Urinary bladder (tissue), 4 donors: ENCODE measurements at places on chromosomes 3 and 15. TPM values are rescaled to one million over a fixed set of nuclear protein-coding genes. Genes with fewer than 3 reads are reported as not detected.

Gene TKT
- 66.5 TPM for total RNA-seq

GRCh38 chr3:179829401-179829800 lies 176.6 kb downstream of the USP13 start:
- DNase-seq: no peak

Gene RAD51
- 2.2 TPM for total RNA-seq

DNA sequence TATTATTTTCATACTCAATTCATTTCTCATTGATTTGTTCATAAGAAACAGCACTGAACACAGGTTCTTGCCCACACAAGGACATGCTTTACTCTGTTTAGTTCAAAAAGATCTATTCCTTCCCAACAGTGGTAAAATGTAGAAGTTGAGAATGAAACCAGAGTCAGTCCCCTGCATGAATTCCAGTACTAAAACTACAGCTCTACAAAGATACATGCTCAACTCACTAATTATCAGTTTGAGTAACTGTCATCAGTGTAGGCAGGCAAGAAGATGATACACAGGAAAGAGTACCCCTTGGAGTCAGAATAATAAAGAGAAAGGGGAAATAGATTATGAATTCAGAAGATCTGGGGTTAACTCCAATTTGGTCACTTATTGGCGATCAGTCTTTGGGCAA lies 43.2 kb downstream of the NR2E3 start:
- no peak for DNase-seq

DNA sequence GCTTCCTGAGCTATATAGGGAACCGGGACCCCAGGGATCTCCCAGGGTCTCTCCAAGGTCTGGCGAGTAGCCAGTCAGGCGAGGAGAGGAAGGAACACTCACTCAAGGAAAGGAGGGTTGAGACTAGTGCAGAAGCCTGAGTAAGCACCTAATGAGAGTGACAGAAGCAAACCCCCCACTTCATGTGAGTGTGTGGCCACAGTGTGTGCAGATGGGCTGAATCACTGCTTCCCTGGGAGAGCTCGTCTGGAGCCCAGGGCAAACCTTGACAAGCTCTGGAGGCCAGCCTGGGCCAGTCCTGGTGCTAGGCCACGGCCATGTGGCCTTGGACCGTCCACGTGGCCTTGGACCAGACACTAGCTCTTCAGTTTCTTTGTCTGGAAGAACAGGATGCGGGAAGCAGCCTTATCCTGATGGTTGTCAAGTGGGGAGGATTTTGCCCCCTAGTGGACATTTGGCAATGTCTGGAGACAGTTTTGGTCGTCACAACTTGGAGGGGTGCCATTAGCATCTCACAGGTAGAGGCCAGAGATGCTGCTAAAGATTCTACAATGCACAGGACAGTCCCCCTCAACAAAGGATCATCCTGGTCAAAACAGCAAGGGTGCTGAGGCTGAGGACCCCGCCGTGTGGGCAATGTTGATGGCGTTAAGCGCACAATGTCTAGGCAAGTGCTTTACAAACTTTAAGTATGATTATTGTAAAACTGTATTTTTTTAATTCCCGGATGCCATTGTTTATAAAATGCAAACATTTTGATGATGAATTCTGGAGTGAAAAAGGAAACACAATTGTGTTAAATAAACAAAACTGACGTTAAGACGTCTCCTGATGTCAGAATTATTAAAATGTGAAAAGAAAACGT lies 34.8 kb upstream of the CTSH start:
- no peak for DNase-seq

DNA sequence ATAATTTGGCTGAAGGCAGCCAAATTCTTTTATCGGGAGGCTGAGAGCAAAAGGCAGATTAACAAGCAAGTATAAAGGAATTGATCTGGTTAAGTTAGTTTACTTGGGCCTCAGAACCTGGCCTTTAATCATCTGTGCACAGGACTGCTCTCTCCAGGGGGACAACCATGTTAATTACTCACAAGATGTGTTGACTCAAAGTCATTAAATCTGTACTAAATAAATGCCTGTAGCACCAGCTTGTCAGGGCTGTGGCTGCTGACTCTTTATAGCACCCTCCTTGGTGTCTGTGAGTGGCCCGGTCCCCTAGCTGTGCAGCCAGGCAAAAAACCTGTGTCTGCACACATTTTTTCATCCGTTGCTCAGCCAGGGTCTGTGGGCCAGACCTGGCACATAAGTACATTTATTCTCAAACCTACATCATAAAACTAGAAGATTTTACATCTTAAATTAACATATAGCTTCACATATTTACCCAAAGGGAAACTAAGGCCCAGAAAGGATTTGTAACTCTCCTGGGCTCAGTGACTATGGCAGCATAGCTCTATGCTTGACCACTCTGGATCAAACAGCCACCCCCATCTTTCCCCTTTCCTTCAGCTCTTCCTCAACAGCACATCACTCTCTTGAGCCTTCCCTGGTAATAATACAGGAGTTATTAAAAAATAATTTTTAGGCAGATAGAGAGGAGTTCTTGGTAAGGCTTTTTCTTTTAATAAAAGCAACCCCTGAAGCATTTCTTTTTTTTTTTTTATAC lies 51.4 kb downstream of the NCEH1 start:
- no peak for DNase-seq

- DNase-seq: no peak
Measured at GRCh38 chr3:44045476-44046275, 196.0 kb upstream of the TOPAZ1 start.

DNA sequence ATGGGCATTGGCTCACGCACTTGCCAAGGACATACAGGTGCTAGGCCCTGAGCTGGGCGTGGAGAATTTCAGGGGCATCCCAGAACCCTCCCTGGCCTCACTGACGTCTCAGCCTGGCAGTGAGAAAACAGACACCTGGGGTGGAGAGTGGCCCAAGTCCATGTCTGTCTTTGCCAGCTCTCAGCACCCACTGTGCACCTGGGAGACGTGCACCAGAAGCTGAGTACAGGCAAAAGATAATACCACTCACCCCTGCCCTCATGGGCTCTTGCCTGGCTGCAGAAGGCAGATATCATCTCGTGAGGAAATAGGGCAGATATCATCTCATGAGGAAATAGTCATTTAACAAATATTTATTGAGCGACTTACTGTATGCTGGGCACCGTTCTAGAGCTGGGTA lies 8.0 kb downstream of the LOXL1 start:
- no peak for DNase-seq
